ENCODE measurements at places on chromosomes 16 and 17. TPM values are rescaled to one million over a fixed set of nuclear protein-coding genes. Genes with fewer than 3 reads are reported as not detected.

The SLFN14 gene
- total RNA-seq, result not detected

The CCL8 gene
- total RNA-seq, result not detected

The TNFRSF13B gene
- not detected for total RNA-seq

The RBFOX1 gene
- not detected for total RNA-seq

The ALOX12B gene
- total RNA-seq, result 3.8 TPM

- H3K4me1 ChIP-seq, result no peaks in the 10 kb centered on the region
- DNase-seq, result no peak
- no peak overlapping the region for H3K4me3 ChIP-seq
- H3K36me3 ChIP-seq, result no peaks in the 10 kb centered on the region
- peaks cover 9% of the 10 kb centered on the region for H3K27me3 ChIP-seq
These were observed 152.7 kb upstream of the ERCC4 start for GRCh38 chr16:13767215-13767614.

DNA sequence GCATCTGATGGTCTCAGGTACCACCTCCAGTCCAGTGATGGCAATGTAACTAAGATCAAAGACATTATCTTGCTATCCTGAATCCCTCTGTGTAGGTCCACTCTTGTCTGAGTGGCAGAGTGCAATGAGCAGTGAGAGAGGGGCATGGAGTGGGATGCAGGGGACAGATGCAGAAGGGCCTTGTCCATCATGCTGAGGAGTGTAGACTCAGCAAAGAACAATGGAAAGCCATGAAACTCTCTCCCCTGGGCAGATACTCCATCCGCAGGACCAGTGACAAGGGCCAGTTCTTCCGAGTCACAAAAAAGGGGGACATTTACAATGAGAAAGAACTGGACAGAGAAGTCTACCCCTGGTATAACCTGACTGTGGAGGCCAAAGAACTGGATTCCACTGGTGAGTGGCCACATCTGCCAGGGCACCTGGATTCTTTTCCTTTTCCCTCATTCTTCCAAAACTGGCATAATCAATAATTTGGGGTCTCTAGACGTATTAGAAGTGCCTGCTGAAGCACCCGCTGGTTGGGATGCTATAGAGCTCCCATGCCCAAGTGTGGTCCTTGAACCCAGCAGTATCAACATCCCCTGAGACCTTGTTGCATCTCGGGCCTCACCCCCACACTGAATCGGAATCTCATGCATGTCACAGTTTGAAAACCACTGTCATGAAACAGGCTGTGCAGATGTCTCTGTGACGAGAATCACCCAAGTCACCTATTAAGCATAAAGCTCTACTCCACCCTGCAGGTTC lies 29.5 kb downstream of the CDH5 start:
- no peaks in the 10 kb centered on the region for H3K4me1 ChIP-seq
- no peaks in the 10 kb centered on the region for H3K27me3 ChIP-seq
- H3K4me3 ChIP-seq, result no peak overlapping the region
- H3K36me3 ChIP-seq, result no peaks in the 10 kb centered on the region
- no peak overlapping the region for H3K27ac ChIP-seq

DNA sequence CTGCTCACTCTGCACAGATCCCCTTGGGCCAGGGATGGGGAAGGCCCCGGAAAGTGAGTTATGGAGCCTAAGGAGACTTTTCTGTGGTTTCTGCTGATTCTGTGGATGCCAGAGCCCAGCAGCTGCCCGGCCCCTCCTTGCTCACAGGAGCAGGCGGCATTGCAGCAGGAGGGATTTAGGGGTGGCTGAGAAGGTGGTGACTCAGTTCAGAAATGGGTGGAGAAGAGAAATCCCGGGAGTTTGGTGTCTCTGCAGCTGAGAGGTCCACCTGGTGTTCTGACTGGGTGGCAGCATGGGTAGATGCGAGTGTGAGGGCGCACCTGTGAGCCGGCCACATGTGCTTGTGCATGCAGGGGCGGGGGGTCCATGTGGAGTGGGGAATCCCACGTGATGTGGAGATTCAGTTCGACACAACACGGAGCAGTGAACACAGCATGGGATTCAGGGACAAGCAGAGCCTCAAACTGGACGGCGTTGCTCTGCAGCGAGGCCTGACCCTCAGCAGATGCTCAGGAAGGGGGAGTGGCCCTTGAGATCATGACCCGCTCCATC lies 16.0 kb upstream of the SPPL2C start:
- no peaks in the 10 kb centered on the region for H3K36me3 ChIP-seq
- no peak overlapping the region for H3K27ac ChIP-seq
- H3K27me3 ChIP-seq, result no peaks in the 10 kb centered on the region
- peaks cover 7% of the 10 kb centered on the region for H3K4me1 ChIP-seq

Data from HCT116 (cell line).